ENCODE measurements at places on chromosomes 6 and 20.

DNA sequence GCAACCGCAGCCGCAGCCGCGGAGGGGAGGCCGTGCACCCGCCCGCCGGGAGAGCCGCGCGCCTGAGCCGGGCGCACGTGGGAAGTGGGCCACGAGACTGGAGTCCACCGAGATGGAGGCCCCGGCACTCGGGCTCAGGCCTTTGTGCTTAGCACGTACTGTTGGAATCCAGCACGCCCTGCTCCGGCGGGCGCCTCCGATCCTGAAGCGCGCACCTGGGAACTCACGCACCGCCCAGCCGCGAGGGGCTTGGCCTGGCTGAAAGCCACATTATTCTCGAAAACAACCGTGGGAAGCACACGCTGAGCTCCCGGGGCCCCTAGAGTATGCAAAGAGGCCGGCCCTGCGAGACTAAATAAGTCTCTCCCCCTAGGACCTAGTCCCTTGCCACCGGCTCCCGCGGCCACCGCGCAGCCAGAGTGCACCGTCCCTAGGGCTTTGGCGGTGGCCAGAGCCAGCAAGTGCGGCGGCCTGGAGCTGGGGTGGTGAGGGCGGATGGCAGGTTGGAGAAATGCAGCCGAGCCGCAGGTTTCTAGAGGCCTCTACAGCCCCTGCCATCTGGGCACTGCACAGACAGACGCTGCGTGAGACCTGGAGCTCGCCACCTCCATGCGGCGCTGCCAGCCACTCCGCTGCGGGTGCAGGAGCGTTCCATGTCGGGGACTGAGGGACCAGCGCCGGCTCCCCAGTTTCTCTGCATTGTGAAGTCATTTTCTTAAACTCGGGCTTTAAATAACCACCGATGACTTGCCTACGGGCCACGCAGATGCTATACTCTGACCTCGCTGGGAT lies 42.0 kb upstream of the LY86 start:
- DNase-seq = peak; percentile 26

GRCh38 chr6:102344769-102345168 lies 951.3 kb downstream of the GRIK2 start:
- no peak for DNase-seq

DNA sequence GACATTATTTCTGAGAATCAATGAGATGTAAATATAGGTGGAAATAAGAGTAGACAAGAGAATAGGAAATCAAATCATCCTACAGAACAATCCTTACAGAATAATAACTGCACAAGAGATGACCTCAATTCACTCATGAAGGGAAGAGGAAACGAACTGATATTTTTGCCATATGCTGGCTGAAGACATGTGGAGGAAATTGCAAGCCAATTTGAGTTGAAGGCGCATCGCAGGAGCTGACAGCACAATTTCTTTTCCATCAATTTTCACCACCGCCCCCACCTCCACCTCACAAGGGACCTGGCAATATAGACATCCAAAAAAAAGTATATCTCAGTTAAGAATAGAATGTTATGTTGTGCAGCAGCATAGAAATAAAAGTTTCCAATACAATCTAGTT lies 20.3 kb downstream of the CITED2 start:
- no peak for DNase-seq

GRCh38 chr6:116102873-116103272 lies 2.2 kb downstream of the NT5DC1 start:
- DNase-seq = no peak

Measured in M059J (cell line).